ENCODE measurements at places on chromosomes 1 and 21.

DNA sequence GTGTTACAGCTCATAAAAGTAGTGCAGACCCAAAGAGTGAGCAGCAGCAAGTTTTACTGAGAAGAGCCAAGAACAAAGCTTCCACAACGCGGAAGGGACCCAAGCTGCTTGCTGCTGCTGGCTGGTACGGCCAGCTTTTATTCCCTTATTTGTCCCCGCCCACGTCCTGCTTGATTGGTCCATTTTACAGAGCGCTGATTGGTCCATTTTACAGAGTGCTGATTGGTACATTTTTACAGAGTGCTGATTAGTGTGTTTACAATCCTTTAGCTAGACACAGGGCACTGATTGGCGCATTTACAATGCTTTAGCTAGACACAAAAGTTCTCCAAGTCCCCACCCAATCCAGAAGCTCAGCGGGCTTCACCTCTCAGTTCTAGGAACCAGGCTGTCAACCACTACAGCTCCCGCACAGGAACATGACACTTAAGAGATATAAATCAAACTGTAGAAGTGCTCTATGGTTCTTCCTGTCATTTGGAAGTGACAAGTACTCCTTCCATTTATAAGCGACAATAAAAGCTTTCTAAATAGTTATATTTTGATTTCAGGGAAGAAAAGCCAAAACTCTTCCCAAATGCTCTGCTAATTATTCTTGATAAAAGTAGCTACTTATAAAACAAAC, 28.5 kb downstream of the RNF115 start:
- DNase-seq: no peak

GRCh38 chr1:160056648-160057169, 13.3 kb downstream of the KCNJ10 start:
- no peak for DNase-seq

DNA sequence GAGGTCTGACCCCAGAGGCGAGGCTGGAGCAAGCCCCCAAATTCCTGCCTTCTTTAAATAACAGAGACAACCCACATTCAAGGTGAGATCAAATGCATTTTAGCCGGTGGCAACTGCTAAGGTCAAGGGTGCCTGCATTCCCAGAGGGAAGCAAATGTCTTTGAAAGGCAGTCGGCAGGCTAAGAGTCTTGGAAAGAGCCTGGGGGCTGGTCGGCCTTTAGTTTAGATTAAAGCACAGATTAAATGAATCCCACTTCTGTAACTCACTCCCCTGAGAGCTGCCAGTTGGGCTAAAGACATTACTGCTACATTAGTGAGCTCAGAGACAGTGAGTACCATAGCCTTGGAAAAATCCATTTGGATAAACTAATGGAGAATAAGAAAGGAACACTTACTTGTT, 59.2 kb downstream of the HTR6 start:
- DNase-seq: no peak

DNA sequence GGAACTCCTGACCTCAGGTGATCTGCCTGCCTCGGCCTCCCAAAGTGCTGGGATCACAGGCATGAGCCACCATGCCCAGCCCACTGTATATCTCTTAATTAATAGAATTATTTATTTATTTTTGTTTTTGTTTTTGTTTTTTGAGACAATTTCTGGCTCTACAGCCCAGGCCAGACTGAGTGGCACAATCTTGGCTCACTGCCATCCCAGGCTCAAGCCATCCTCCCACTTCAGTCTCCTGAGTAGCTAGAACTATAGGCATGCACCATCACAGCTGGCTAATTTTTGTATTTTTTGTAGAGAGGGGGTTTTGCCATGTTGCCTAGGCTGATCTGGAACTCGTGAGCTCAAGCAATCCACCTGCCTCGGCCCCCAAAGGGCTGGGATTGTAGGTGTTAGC, 15.7 kb upstream of the WDTC1 start:
- DNase-seq: no peak

GRCh38 chr1:217018648-217019047, 295.4 kb upstream of the ESRRG start:
- DNase-seq: no peak

- no peak for DNase-seq
Measured at GRCh38 chr1:147749792-147750191, 10.6 kb downstream of the GJA5 start.

DNA sequence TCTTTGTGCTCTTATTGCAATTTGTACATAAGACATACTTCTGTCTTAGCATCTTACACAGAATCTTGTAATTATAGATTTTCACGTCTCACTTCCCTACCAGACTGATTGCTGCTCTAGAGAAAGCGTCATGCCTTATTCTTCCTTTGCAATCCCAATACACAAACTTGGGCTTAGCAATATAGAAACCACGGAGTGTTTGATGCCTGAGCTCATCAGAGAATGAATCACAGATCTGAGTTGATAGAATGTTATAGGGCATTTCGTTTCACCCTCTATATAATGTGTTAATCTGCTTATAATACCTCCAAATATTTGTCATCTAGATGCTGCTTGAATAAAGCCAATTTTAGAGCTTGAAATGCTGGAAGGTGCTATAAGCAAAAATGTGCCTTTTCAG, 6.6 kb downstream of the FMO1 start:
- DNase-seq: no peak

DNA sequence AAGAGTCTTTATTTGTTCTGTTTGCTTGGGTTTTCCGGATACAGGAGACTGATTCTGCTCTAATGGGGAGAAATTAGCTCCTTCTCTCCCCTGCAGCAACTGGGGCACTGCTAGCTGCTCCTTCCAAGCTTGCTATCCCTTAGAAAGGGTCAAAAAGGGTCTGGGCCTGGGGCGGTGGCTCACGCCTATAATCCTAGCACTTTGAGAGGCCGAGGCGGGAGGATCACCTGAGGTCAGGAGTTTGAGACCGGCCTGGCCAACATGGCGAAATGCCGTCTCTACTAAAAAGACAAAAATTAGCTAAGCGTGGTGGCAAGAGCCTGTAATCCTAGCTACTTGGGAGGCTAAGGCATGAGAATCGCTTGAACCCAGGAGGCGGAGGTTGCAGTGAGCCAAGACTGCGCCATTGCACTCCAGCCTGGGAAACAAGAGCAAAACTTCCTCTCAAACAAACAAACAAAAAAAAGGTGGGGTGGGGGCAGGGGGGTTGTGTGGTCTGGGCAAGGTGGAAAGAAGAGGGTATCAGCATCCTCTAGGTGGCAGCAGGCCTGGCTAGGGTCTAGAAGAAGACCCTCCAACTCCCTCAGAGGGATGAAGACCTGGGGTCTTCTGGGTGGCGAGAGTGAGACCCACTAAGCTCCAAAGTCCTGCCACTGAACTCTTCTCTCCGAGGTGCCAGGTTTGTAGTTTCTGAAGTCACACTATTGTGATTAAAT, 15.4 kb upstream of the TBX15 start:
- DNase-seq: no peak

DNA sequence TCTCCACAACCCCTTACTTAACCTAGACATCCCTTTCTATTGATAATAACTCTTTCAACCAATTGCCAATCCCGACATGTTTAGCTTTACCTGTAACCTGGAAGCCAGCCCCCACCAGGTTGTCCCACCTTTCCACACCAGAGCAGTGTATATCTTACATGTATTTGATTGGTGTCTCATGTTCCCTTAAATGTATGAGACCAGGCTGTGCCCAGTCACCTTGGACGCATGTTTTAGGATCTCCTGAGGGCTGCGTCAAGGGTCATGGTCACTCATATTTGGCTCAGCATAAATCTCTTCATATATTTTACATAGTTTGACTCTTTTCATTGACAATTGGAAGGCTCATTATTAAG, 5.3 kb upstream of the SLC19A1 start:
- DNase-seq: no peak

DNA sequence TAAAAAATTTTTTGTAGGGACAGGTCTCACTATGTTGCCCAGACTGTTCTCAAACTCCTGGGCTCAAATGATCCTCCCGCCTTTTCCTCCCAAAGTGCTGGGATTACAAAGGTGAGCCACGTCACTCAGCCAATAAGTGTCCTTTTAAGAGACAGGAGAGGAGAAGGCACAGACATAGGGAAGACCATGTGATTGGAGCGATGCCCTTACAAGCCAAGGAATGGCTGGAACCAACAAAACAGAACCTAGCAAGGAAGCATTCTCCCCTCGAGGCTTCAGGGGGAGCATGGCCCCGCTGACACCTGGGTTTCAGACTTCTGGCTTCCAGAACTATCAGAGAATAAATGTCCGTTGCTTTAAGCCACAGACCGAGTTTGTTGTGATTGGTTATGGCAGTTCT, 37.0 kb downstream of the NDUFS5 start:
- no peak for DNase-seq

DNA sequence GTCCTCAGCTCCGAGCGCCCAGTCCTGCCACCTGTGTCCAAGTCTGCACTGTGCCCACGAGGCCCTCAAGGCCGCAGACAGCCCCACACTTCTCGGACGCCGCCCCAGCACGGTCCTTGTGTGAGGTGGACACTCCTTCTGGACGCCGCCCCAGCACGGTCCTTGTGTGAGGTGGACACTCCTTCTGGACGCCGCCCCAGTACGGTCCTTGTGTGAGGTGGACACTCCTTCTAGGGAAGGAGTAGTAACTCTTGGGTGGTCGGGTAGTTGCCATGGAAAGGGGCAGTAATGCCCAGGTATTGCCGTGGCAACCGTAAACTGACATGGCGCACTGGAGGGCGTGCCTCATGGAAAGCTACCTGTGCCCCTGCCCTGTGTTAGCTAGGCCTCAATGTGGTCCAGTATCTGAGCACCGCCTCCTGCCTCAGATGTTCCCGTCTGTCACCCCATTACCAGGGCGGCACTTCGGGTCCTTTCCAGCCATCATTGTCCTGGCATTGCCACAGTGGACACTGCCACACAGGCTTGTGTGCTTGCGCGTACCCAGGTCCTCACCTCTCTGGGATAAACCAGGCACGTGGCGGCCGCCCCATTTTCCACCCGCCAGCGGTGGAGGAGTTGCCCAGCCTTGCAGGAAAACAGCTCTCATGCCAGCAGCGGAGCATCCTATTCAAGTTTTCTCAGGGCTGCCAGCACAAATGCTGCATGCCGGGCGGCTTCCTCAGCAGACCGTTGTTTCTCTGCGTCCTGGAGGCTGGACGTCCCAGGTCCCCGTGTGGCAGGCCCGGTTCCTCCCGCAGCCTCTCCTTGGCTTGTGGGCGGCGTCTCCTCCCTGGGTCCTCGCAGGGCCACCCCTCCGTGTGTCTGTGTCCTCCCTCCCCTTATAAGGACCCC, 40.8 kb upstream of the POFUT2 start:
- no peak for DNase-seq

- no peak for DNase-seq
Measured at GRCh38 chr1:203346769-203347102, 4.2 kb downstream of the FMOD start.

- no peak for DNase-seq
Measured at GRCh38 chr1:163290025-163290640, 31.6 kb upstream of the NUF2 start.

DNA sequence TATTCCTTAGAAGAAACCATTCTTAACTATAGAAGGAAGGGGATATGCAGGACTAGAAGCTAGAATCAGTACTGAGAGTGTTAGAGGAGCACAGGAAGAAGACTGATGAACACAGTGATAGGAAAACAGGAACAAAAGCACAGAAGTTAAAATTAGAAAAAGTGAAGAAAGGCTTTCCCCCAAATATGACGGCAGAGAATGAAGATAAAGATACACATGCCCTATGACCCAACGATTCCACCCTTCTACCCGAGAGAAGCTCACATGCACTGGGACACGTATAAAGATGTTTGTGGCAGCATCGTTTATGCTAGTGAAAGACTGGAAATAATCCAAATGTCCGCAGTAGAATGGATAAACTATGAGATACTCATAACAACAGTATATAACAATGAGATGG, 74.2 kb downstream of the DTL start:
- no peak for DNase-seq

DNA sequence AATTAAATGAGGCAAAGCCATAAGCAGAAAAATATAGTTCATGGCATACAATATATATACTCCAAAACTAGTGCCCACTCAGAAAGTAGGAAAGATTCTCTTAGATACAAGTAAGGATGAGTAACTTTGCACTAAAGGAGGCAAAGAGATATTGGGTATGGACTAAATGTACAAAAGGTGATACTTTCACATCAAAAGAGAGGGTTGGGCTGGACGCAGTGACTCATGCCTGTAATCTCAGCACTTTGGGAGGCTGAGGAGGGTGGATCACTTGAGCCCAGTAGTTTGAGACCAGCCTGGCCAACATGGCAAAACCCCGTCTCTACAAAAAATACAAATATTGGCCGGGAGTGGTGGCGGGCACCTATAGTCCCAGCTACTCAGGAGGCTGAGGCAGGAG, 6.7 kb downstream of the KYAT3 start:
- no peak for DNase-seq

DNA sequence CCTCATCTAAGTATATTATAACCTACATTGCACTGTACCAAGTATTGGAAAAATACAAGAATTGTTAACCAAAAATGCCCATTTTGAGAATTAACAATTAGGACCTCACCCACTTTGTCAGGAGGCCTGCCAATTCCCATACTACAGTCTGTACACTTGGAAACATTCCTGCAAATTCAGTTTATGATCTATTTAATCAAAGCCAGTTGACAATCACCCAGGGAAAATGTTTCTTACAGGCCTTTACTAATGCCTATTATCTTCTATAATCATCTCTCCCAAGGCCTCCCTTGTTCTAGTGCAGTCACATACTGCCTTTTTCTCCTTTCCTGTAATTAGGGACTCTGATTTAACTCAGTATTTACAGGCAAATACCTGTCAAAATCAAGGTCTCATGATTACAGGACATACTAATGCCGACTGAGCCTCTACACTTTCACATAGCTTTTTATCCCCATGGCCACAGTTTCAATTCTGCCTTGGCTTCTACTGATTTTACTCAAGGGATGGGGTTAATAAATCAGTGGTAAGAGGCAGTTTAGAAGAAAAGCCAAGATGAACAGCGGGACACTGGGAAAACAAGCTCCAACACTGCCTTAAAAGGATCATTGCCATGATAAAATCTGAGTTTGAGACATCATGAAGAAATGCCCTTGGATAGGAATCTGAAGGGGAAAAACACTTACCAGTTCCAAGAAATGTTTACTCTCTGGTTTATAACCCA, 338.7 kb downstream of the VAV3 start:
- peak; percentile 54 for DNase-seq

GRCh38 chr1:65948609-65949229, 156.0 kb downstream of the PDE4B start:
- DNase-seq: peak; percentile 10

DNA sequence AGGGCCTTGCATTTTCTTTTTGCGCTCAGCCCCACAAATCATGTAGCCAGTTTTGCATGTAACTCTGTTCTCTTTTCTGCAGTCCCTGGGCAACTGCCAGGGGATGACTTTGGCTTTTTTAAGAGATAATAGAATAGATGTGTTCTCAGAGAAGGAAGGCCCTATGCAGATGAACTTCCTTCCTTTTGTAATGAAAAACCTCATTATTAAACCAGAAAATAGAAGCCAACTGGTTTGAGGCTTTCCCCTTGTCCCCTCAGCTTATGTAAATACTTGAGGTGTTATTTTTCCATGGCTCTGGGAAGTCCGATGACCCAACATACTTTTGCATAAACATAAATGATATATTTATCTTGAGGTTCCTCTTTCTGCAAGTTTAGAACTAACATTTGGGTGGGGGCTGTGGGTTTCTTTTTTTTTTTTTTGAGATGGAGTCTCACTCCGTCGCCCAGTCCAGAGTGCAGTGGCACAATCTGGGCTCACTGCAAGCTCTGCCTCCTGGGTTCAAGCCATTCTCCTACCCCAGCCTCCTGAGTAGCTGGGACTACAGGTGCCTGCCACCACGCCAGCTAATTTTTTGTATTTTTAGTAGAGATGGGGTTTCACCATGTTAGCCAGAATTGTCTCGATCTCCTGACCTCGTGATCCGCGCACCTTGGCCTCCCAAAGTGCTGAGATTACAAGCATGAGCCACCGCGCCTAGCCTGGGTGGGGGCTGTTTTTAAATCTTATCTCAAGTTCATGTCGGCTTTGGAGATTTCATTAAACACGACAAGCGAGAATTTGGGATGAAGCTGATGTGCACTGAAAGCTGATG, 14.4 kb upstream of the FCRL5 start:
- DNase-seq: no peak
